ENCODE measurements at places on chromosomes 4 and X.

- DNase-seq = no peak
These were observed 414.8 kb downstream of the OPHN1 start for GRCh38 chrX:68018248-68019203.

DNA sequence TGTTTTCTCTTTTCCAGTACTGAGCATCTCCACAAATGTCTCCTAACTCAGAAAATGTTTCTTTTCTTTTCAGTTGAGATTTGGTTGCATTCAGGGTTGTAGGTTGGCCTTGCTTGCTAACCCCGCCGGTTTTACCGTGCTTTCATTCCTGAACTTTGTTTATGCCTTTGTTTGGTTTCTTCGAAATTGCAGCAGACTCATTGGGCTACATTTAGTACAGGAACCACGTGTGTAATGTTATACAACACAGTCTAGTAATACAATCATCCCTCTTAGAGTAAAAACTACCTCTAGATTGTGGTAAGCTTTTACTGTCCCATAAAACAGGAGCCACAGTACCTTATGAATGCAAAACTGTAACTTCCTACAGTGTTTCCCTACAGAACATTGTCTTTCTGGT, 57.9 kb downstream of the CCKAR start:
- no peak for DNase-seq

- no peak for DNase-seq
These were observed 77.5 kb downstream of the IL15 start for GRCh38 chr4:141713771-141714445.

DNA sequence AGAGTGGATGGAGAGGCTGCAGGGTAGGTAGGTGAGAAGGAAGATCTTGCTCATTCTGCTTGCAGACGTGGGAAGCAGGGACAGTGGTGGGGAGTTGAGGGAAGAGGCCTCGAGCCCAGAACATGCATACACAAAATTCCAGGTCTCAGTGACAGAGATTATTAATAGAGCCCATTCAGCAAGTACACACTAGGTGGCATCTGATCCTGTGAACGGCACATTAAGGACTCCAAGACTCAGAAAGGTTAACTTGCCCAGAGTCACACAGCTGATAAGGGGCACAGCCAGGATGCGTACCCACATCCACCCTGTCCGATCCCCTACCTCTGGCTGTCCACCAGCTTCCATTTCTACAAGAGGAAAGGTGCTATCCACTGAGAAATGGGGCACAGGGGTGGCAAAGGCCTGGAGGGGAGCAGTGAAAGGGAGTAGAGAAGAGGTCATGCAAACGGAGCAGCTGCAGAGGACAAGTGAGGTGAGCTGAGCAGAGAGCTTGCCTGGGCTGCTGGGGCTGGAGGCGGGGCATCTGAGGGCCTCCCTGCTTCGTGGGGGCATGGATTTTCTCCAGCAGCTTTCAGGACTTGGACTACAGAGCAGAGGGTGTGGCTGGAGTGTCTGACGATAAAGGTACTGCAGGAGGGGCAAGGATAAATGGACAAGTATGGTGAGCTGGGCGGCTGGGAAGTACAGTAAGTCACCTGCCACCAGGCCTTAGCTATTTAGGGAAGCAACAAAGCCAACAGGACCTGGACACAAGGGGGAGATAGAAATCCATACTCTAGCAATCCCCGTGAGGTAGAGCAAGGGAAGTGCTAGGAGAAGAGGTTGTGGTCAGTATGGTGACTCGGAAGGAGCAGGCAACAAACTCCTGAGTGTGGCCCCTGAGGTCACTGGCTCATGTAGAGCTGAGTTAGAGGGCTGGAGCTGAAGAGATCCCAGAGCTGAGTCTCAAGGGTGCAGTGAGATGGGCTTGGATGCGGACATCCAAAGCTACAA, 11.2 kb downstream of the IDS start:
- DNase-seq = no peak

GRCh38 chrX:103275947-103276567, 493 bp downstream of the TCEAL5 start:
- no peak for DNase-seq

GRCh38 chrX:53077207-53078197, 4.7 kb upstream of the TSPYL2 start:
- DNase-seq = no peak

All from cortex of kidney (tissue), 1 donor.